ENCODE measurements at places on chromosomes 1 and 21.

GRCh38 chr1:215345766-215346165 lies 221.3 kb upstream of the KCTD3 start:
- DNase-seq = no peak

DNA sequence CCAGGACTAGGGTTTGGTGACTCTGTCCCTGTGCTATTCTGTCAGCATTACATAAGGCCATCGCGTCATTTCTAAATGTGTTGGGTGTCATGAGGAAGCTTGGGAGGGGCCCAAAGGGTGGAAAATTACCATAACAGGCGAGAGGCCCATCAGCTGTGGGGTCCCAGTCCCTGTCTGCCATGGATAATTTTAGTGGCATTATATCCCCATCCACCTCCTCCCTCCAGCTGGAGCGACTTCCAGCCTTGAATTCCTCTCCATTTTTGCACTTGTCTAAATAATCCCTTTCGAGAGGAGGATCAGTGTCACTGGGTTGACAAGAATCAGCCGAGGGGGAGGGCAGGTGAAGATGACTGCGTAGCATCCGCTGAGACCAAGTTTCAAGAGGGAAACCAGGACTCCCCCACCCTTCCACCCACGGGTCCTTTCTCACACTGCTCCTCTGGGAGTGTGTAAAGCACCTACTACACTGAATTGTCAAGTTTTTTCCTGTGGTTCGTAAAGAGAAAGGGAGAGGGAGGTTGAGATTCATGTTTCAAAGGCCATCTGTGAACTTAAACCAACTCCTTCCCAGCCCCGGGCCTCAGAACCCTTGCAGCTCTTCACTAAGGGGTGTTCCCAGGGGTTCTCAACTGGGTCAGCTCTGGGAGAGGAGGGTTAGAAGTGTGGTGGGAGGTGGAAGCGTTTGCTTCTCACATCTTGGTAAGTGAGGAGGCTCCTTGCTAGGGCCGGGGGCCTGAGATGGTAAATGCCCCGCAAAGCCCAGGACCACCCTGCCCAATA lies 29.2 kb downstream of the VASH2 start:
- DNase-seq = peak; percentile 18

GRCh38 chr21:20735257-20735656 lies 263.0 kb upstream of the NCAM2 start:
- no peak for DNase-seq

DNA sequence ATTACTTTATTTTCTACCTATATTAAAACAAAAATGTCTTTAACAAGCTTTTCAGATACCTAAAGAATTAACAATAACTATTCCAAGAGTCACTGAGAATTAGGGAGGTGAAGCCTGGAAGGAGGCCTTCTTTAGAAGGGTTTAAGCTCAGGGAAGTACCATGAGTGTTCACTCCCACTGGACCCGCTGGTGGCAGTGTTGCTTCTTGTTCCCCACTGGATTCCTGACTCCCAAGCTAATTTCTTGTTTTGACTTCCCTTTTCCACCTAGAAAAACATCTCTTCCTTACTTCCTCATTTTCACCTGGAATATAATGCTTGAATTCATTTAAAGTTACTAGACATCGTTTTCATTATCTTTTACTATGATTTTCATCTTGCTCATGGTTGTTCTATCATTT lies 264.2 kb downstream of the HMCN1 start:
- DNase-seq = no peak

DNA sequence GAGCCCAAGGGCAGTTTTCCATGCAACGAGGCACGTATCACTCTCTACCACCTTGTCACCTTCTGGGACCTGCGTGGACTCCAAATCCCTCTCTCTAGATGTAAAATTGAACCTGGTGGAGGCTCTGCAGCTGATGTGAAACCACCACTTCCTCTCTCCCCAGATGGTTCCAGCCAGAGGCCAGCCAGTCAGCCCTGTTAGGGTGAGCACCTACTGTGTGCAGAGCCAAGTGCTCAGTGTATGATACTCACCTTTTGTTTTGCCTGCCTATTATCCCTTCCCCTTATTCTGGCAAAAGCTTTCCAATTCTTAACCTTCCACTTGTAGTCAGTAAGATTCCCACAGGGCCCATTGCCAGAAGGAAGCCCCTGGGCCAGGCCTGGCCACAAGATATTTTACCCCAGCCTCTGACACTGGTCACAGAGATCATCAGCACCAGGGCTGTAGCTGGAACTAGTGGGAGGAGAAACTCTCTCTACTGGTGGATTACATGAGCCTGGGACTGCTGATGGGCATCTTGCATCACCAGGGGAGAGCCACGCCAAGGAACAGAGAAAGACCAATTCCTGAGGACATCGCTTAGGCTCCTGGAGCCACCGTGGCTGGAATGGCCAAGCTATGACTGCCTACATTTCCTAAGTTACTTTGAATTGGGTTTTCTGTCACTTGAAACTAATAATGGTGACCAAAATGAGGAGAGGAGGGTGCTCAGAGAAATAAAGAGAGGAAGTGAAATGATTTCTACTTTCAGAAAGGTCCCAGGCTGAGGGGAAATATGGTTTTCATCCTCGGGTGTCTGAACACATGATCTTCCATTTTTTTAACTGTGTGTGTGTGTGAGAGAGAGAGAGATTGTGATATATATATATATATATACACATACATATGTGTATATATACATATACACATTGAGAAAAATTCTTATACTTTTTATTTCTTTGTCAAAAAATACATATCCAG lies 26.6 kb upstream of the RD3 start:
- DNase-seq = no peak
